ENCODE measurements at places on chromosomes 16 and 17.

DNA sequence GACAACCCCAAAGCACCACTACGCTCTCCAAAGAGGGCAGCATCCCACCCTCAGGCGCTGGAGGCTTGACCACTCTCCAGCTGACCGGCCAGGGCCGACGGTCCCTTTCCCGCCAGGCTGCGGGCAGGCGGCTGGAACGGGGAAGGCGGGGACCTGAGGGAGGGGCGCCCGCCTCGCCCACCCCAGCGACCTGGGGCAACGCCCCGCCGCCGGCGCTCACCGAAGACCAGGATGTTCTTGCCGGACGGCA is 431 bp downstream of the DYNC1LI2 start:
- no peak for DNase-seq

- no peak for DNase-seq
These were observed 179.1 kb upstream of the CHMP6 start for GRCh38 chr17:80812362-80813088.

- DNase-seq = no peak
These were observed 35.3 kb downstream of the NOL11 start for GRCh38 chr17:67753026-67753425.

DNA sequence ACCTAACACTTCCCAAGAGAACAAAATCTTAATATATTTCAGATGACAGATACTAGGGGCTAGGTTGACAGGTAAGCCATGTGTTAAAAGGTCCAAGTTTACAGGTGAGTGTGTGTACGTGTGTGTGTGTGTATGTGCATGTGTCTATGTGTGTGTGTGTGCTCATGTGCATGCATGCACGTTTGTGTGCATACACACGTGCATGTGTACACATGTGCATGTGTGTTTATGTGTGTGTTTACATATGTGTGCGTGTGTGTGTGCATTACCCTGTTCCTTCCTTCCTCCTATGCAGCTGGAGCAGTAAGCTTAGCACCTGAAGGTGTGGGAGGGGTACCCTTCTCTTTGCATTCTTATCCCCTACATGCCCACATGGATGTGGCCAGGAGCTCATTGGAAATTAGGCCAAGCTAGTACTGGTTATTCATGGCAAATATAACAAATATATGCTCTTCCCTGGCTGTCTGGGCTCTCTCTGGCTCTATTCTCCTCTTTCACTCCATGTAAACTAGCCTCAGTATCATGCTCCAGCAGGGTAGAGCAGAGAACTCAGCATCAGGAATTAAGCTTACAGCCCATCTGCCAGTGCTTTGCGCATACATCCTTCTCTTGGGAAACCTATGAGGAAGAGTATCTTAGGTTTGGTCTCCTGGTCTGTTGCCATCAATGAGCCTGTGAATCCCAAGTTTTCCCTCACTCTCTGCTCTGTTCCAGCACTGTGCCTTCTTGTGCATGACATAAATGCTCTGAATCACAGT is 258.0 kb upstream of the MYOCD start:
- DNase-seq = no peak

GRCh38 chr16:86512301-86512859 is 2.1 kb downstream of the FOXF1 start:
- DNase-seq = no peak

DNA sequence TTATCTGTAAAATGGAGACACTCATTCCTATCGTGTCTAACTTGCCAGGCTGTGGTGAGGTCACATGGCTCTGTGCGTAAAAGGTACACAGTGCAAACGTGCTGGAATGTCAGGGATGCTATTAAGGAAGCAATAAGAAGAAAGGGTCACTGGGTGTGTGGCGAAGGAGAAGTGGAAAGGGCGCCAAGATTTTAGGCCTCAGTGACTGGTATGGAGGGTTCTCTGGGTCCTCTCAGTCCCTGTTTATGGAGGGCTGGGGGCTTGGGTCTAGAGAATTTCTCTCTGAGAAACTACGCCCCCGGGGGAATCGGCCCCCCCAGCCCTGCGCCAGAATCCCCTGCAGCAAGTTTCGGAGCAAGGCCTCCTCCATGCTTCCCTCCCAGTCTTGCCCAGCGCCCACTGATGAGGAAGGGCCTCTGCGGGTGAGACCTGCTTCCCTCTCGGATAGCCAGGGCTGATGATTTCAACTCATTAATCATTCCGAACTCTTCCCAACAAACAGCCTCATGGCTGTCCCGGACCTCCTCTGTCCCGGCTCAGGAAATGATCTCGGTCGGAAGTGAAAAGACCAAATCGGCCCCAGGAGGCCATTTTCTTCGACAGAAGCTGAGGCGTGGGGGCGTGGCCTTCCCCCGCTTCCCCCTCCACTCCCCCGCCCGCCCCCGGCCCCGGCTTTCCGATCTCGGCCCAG is 1.2 kb upstream of the HEXIM1 start:
- DNase-seq = no peak

- no peak for DNase-seq
These were observed 137.8 kb downstream of the ENGASE start for GRCh38 chr17:79212149-79213087.

DNA sequence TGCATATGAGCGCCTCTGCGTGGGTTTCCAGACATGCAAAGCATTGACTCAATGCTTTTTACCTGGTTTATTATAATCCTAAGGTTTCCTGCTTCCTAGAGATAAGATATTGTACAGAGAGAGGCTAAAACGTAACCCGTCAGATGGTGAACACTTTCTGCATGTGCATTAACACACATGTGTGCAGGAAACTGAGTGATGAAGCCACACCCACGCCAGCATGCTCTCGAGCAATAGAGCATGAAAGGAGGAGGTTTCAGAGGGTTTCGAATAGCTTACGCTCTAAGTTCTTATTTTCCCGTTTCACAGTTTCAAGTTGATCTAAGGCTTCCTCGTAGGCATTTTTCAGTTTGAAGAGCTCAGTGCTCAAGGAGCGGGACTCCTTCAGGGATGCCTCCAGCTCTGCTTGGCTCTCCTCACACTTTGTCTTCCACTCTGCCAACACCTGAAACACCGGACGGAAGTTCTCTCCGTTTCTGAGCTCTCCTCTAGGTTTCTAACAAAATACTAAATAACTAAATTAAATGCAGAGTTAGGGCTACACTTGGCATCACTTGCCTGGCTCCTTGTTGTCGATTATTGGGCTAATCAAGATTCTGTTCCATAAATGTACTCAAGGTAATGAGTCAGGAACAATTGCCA is 23.2 kb downstream of the MYH3 start:
- no peak for DNase-seq

- no peak for DNase-seq
These were observed 17.2 kb downstream of the RARA start for GRCh38 chr17:40326014-40326831.

GRCh38 chr17:81027038-81027437 is 7.9 kb upstream of the BAIAP2 start:
- DNase-seq = no peak

GRCh38 chr16:21100447-21100846 is 50.2 kb downstream of the DNAH3 start:
- DNase-seq = no peak

Data from NCI-H2029 treated with DMSO at 0.1 percent for 48 hours (cell line).